ENCODE measurements at places on chromosomes 2 and 18.

- DNase-seq: no peak
- no peaks in the 10 kb centered on the region for H3K4me1 ChIP-seq
- H3K27me3 ChIP-seq: no peaks in the 10 kb centered on the region
- no peaks in the 10 kb centered on the region for H3K36me3 ChIP-seq
- no peak overlapping the region for H3K27ac ChIP-seq
These were observed 1643.6 kb upstream of the CELF4 start for GRCh38 chr18:39209173-39209572.

GRCh38 chr18:13222856-13223281 is 4.3 kb downstream of the LDLRAD4 start:
- H3K27me3 ChIP-seq: peaks cover 43% of the 10 kb centered on the region
- DNase-seq: no peak
- H3K4me3 ChIP-seq: no peak overlapping the region
- H3K27ac ChIP-seq: peak overlapping the region; percentile 69
- peaks cover 4% of the 10 kb centered on the region for H3K4me1 ChIP-seq
- no peaks in the 10 kb centered on the region for H3K36me3 ChIP-seq

DNA sequence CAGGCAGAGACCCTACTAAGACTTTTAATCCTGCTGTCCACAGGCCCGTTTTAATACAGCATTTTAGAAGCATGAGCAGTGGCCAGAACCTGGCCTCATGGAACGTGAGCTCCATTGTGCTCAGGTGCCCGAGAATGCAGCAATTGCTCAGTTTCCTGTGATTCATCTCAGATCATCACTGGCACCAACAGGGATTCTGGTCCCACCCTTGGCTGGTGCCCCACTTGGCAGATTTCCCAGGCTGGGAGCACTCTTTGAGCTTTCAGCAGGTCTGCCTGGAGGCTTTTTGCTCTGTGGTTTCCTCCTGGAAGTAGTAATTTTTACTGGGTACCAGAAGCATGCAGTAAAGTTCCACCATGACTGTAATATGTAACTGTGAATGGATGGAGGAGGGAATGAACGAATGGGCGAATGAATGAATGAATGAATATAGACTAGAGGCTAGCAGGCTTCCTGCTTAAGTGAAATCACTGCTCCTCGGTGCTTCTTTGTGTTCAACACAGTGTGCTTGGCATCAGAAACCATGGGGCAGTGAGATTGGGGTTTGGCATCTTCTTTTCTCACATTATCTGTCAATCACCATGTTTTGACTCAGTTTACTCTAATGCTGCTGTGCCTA is 312.9 kb downstream of the PRKCE start:
- no peak overlapping the region for H3K4me3 ChIP-seq
- peak overlapping the region; percentile 31 for H3K27ac ChIP-seq
- DNase-seq: peak; percentile 4
- H3K36me3 ChIP-seq: no peaks in the 10 kb centered on the region
- peaks cover 13% of the 10 kb centered on the region for H3K4me1 ChIP-seq

DNA sequence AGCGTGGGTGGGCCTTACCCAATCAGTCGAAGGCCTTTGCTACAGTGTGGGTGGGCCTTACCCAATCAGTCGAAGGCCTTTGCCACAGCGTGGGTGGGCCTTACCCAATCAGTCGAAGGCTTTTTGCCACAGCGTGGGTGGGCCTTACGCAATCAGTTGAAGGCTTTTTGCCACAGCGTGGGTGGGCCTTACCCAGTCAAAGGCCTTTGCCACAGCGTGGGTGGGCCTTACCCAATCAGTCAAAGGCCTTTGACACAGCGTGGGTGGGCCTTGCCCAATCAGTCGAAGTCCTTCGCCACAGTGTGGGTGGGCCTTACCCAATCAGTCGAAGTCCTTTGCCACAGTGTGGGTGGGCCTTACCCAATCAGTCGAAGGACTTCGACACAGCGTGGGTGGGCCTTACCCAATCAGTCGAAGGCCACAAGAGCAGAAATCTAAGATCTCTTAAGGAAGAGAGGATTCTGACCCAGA is 16.3 kb upstream of the GAL3ST2 start:
- no peak overlapping the region for H3K4me3 ChIP-seq
- no peak for DNase-seq
- H3K4me1 ChIP-seq: no peaks in the 10 kb centered on the region

DNA sequence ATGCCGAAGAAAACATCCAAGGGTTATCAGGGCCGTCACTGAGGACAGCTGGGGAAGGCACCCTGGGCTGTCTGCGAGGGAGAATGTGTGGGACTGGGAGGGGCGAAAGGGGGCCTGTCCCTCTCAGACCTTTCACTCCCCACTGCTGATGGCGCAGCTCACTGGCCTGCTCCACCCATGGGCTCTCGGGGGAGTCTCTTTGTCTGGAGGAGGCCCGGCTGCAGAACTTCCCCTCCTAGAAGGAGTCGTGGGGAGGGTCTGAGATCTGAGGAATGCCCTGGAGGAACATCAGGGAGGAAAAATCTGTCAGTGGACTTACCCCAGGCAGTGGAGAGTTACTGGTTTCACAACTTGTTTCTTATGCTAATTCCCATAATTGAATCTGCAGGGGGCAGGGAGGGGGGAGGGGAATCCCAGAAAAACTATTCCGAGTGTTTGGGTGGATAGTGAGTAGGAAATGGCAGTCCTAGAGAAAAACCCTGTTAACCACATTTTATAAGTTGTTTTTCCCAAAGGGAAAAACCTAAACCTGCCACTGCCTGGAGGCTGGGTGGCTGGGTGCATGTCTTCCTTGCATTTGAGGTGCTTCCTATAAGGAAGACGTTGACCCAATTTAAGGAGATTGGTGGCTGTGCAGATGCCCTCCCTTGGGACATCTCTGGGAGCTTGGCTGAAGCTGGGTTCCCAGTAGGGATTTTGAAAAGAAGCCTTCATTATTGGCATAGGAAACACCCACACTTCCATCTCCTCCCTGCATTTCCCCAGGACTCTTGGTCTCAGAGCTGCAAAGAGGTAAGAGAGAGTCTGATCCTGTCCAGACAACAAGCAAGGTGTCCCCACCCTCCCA is 11.7 kb upstream of the SEMA4C start:
- no peaks in the 10 kb centered on the region for H3K27me3 ChIP-seq
- H3K4me3 ChIP-seq: no peak overlapping the region
- no peak for DNase-seq
- no peaks in the 10 kb centered on the region for H3K36me3 ChIP-seq

DNA sequence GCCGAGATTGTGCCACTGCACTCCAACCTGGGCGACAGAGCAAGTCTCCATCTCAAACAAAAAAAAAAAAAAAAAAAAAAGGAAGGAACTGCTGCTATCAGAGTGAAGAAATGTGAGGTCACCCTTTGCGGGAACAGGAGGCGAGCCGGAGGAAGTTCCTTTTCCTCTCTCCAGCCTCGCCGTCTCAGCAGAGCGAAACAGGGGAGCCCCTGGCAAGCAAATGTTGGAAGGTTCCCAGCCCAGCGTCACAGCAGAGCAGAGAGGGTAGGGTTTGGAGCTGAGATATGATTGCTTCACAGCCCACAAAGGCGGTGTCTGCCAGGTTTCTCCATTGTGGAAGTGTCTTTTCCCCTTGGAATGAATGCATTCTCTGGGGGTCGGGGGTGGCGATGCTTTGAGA is 28.5 kb downstream of the SLC20A1 start:
- peak; percentile 26 for DNase-seq
- no peaks in the 10 kb centered on the region for H3K27me3 ChIP-seq
- H3K27ac ChIP-seq: no peak overlapping the region
- peaks cover 16% of the 10 kb centered on the region for H3K4me1 ChIP-seq

GRCh38 chr2:62573137-62573731 is 67.2 kb upstream of the TMEM17 start:
- no peaks in the 10 kb centered on the region for H3K36me3 ChIP-seq
- no peak overlapping the region for H3K27ac ChIP-seq
- DNase-seq: no peak
- peaks cover 47% of the 10 kb centered on the region for H3K4me1 ChIP-seq

GRCh38 chr2:227326783-227327182 is 1.7 kb downstream of the MFF start:
- no peaks in the 10 kb centered on the region for H3K4me1 ChIP-seq
- H3K27me3 ChIP-seq: no peaks in the 10 kb centered on the region
- DNase-seq: no peak

GRCh38 chr2:125925891-125926546 is 729.9 kb upstream of the GYPC start:
- H3K4me3 ChIP-seq: no peak overlapping the region
- DNase-seq: no peak
- H3K27ac ChIP-seq: no peak overlapping the region
- no peaks in the 10 kb centered on the region for H3K27me3 ChIP-seq
- no peaks in the 10 kb centered on the region for H3K4me1 ChIP-seq
- no peaks in the 10 kb centered on the region for H3K36me3 ChIP-seq

GRCh38 chr2:127187831-127188230 is 32.3 kb downstream of the CYP27C1 start:
- H3K4me1 ChIP-seq: no peaks in the 10 kb centered on the region
- H3K4me3 ChIP-seq: no peak overlapping the region
- H3K27ac ChIP-seq: no peak overlapping the region
- no peak for DNase-seq
- no peaks in the 10 kb centered on the region for H3K27me3 ChIP-seq

DNA sequence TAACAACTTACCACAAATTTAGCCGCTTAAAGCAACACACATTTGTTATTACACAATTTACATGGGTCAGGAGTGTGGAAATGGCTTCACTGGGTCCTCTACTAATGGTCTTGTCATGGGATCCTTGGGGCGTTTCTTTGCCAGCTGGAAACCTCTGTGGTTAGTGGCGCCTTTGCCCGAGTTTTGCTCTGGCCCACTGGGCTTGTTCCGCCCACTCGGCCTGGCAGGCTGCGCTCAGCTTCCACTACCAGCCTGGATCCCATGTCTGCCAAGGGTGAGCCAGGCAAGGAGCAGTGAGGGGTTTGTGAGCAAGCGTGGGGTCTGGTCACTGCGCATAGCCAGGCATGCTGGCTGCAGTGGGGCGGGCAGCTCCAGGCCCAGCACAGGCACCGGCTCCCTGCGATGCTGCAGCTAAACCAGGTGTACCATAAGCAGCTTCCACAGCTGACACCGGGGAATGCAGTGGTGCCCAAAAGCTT is 16.2 kb upstream of the MBD2 start:
- H3K4me1 ChIP-seq: no peaks in the 10 kb centered on the region
- H3K27ac ChIP-seq: no peak overlapping the region
- no peak overlapping the region for H3K4me3 ChIP-seq
- H3K36me3 ChIP-seq: no peaks in the 10 kb centered on the region
- DNase-seq: no peak

- no peaks in the 10 kb centered on the region for H3K27me3 ChIP-seq
- no peak overlapping the region for H3K27ac ChIP-seq
- H3K4me1 ChIP-seq: peaks cover 20% of the 10 kb centered on the region
- H3K36me3 ChIP-seq: peaks cover 7% of the 10 kb centered on the region
- DNase-seq: no peak
- no peak overlapping the region for H3K4me3 ChIP-seq
These were observed 25.4 kb downstream of the GPC1 start for GRCh38 chr2:240460781-240461431.

- H3K4me1 ChIP-seq: peaks cover 8% of the 10 kb centered on the region
- H3K36me3 ChIP-seq: peaks cover under 1% of the 10 kb centered on the region
- H3K27ac ChIP-seq: peak overlapping the region; percentile 97
These were observed 883 bp upstream of the EHBP1 start for GRCh38 chr2:62704654-62705006.

DNA sequence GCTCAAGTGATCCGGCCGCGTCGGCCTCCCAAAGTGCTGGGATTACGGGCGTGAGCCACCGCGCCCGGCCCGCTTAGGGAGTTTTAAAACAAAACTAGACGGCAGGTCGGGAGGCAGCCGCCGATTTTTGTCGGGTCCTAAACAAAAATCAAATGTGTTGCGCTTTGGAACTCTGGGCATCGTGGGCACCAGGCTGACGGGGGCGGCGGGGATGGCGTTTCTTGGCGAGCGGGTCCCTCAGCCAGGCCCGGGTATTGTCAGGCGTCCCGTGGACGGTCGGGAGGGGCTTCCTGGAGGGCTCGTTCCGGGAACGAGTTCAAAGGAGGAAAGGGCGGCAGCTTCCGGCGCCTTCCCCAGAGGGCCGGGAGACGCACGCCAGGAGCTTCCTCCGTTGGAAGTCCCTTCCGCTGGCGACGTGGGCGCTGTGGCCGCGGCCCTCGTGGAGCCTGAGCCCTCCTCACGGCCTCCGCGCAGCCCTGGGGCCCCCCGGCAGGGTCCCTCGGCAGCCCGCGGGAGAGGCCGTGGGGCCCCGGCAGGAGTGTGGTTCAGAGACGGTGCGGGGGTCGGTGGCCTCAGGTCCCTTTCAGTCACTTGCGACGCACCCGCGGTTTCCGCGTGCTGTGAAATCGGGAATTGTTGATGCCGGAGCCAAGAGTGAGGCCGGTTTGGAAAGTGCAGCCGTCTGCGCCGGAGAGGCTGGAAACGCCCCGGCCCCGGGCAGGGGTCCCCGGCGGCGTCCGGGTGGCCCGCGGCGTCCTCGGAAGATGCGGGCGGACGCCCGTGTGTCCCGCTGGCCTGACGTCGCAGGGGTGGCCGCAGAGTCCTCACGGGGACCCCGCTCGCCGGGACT is 59.3 kb downstream of the EMILIN2 start:
- peak overlapping the region; percentile 63 for H3K4me3 ChIP-seq
- H3K27me3 ChIP-seq: no peaks in the 10 kb centered on the region
- no peaks in the 10 kb centered on the region for H3K36me3 ChIP-seq
- DNase-seq: no peak
- peak overlapping the region; percentile 59 for H3K27ac ChIP-seq
- H3K4me1 ChIP-seq: peaks cover 20% of the 10 kb centered on the region

DNA sequence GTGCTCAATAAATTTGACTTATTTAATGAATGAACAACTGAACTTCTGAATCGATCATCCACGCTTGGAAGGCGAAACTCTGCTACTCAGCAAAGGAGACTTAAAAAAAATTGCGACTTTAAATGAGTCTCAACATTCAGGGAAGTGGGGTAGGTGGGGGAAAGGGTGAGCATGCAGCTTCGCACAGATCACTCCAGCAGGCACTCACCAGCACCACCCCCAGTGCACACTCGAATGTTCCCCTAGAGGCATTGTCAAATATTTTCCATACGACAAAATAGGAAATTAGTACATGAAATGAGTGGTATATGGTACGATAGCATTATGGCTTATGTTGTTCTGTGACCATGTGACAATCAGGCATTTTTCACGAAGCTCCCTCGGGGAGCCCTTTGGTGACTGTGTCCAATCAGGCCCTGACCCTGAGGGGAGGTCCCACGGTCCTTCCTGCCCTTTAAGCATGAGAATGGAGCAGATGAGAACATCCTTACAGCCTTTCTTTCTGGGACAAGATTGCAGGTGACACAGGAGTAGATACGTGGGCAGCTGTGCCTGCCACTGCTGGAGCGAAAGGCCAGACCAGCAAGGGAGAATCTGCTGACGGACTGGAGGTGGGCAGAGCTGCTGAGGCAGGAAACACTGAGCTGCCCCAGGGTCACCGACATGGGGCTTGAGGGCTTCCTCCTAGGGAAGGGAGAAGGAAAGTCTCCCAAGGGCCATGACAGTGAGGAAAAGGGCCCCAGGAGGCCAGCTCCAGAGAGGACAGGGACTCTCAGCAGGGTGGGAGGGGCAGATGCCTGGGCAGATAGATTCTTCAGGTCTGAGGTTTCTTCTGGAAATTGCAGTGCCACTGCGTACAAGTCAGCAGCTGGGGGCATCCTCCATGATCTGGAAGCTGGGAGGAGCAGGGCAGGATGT is 101.3 kb upstream of the ID2 start:
- no peak overlapping the region for H3K27ac ChIP-seq
- DNase-seq: no peak
- peaks cover 37% of the 10 kb centered on the region for H3K4me1 ChIP-seq
- no peaks in the 10 kb centered on the region for H3K27me3 ChIP-seq
- H3K36me3 ChIP-seq: no peaks in the 10 kb centered on the region
